Pulmonary artery endothelial cell (primary cell): ENCODE measurements at places on chromosomes 6 and 20. TPM values are rescaled to one million over a fixed set of nuclear protein-coding genes. Genes with fewer than 3 reads are reported as not detected.

DNA sequence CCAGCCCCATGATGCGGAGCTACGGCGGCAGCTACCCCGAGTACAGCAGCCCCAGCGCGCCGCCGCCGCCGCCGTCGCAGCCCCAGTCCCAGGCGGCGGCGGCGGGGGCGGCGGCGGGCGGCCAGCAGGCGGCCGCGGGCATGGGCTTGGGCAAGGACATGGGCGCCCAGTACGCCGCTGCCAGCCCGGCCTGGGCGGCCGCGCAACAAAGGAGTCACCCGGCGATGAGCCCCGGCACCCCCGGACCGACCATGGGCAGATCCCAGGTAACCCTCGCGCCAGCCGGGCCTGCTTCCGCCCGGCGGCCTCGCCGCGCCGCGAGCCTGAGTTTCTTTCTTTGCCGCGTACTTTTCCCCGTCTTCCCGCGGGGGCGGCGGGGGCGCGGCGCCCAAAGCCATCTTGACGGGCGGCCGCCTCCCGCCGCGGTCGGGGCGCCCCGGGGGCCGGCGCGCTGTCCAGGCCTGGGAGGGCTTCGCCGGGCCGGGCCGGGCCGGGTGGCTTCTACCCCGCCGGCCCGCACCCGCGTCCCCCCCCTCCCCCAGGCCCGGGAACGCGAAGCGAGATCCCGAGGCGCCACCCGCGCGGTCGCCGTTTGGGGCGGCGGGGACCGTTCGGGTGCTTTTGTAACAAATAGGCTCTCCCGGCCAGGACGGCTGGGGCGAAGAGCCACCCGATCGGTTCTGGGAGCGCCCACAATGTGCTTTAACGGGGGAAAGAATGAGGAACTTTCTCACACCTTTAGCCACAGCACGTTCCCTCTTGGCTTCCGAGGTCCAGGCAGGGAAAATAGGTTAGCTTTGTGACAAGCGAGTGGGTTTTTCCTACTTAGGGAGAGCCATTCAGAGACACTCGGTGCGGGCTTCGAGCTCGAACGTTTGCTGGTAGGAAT is 2.3 kb downstream of the ARID1B start:
- DNase-seq: no peak

GRCh38 chr20:57061051-57061900 is 205.2 kb downstream of the BMP7 start:
- no peak for DNase-seq

DNA sequence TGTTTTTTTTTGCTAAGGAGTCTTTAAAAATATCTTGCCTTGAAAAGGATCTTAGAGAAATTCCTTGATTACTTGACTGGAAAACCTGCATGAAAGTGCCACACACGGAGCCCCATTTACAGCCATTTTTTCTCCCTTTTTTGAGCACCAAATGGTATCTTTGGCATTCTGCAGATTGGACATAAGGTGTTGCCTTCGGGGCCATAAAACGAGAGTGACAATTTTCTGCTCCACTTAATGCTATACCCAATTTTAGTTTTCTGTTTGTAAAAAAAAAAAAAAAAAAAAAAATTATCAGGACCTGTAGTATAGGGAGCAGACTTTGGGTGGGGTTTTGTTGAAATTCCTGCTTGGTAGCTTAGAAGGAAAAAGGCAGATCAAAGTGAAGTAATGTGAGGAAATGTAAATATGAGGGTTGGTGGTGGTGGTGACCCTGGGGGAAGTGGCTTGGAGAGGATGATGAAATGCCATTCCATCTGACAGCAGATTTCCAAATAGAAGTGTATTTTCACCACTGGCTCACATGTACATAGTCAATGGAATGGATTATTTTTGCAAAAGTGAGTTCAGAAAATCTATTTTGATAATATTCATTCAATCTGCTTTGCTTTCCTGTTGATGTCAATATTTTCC is 212.1 kb upstream of the SOX4 start:
- DNase-seq: no peak

DNA sequence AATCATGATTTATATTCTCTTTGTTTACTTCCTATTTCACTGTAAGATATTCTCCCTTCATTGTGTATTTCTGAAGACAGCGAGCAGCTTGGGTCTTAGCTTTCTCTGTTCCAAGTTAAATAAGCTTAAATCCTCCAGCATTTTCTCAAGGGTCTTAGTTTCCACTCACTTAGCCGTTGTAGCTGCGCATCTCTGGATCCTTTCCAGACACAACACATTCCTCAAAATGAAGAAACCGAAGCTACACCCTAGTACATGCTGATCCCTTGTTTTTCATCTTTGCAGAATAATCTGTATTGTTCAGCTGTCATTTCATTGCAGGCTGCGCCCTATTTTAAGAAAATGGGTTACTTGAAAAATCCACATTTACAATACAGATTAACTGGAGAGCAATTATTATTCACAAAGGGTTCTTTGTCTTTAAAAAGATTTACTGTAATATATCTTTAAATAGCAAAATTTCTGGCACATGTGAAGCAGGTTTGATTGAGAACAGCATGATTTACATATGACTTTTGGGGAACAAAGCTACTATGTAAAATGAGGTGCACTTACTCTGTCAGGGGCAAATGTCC is 375.8 kb downstream of the QKI start:
- DNase-seq: no peak

GRCh38 chr6:44225579-44226325 is 2.4 kb downstream of the SLC29A1 start:
- DNase-seq: no peak

GRCh38 chr20:1941226-1941625 is 46.0 kb downstream of the SIRPA start:
- DNase-seq: no peak

ZNF311 gene
- 0.56 and 0.59 TPM in 2 replicates for total RNA-seq
